ENCODE measurements at places on chromosomes 4 and X. TPM values are rescaled to one million over a fixed set of nuclear protein-coding genes. Genes with fewer than 3 reads are reported as not detected.

METTL14 gene
- 18.8 TPM for total RNA-seq

PLXNB3 gene
- total RNA-seq, result 5.4 TPM

BEX1 gene
- not detected for total RNA-seq

MAGEA10 gene
- total RNA-seq, result not detected

TNMD gene
- not detected for total RNA-seq

GRCh38 chr4:77593101-77593500 is 12.5 kb upstream of the CXCL13 start:
- no peak for DNase-seq

DNA sequence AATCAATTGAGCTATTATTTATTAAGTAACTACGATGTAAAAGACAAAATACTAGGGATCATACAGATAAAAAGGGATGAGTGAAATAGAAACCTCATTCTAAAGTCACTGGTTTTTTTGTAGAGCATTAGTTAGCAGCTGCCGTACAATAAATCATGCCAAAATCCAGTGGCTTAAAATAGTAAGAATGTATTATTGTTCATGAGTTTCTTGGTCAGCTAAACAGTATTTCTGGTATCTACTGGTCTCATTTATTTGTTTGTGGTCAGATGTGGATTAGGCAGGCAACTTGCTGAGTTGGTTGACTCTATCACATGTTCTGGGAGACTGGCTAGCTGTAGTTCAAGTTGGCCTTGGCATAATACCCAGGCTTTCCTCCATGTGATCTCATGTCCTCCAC is 667.3 kb downstream of the GALNTL6 start:
- DNase-seq, result no peak

DNA sequence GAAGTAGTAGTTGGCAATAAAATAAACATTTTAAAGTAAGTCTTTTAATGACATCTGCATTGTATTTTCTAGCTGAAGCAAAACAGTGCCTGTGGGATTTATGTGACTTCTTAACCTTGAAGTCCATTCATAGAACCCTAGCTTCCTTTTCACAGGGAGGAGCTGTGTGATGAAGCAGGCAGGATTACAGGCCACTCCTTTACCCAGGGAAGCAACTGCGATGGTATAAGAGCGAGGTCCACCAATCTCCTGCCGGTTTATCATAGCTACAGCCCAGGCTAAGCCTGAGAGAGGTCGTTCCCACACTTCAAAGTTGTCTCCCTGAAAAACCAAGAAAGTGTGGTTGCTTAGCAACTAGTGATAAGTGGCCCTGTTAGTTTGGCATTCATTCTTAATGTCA is 7.0 kb downstream of the RPL36A start:
- no peak for DNase-seq

GRCh38 chr4:81255524-81255923 is 40.5 kb upstream of the PRKG2 start:
- peak; percentile 14 for DNase-seq

DNA sequence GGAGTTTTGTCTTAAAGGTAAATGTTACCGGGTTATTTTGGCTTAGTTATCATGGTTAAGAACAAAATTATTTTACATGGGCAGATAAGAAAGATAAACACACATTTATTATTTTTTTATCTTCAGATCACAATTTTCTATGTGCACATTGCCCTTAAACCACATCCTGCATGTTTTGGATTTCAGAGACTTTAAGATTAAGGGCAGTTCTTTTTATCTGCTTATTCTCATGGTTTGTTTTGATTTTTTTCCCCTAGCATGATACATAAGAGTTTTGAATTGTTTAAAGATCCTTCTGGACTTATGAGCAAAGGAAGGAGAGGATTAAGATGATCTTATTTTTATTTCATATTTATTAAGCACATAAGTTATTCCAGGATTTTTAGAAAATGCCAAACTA is 190.1 kb upstream of the BMP3 start:
- no peak for DNase-seq

- no peak for DNase-seq
Measured at GRCh38 chrX:11867610-11868345, 109.7 kb downstream of the MSL3 start.

DNA sequence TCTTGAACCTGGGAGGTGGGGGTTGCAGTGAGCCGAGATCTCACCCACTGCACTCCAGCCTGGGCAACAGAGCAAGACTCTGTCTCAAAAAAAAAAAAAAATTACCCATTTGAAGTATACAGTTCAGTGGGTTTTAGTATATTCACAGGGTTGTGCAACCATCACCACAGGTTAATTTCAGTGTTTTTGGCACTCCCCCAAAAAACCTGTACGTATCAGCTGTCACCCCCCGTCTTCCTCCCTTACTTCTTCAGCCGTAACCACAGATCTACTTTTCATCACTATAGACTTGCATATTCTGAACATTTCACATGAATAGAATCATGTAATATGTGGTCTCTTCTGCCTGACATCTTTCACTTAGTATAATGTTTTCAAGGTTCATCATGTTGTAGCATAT is 11.7 kb upstream of the PTTG2 start:
- DNase-seq, result no peak
